Common myeloid progenitor, CD34-positive (primary cell): ENCODE measurements at places on chromosomes 7 and 10.

GRCh38 chr10:11272915-11273389, 255.3 kb downstream of the CELF2 start:
- DNase-seq, result no peak

GRCh38 chr10:132624847-132625471, 87.4 kb downstream of the INPP5A start:
- DNase-seq, result no peak

DNA sequence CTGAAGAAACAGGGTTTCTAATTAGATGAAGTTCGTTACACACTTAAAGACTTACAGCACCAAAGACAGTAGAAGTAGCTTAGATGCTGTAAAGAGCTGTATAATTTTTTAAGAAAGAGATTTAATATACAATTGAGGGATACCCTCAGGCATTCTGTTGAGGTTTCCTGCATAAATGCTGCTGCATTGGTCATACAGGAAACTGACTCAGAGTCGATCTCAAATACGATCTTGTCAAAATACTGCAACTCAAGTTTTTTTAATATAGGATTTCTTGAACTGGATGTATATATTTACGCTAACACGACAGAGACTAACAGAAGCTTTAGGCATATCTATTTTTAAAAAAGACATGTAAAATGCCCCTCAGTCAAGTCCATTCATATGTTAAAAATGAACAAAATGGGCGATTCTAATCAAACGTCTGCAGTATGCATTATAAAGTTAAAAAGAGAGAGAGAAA, 2.4 kb upstream of the ARID5B start:
- DNase-seq, result peak; percentile 84

GRCh38 chr10:53833908-53834307, 967.1 kb downstream of the PCDH15 start:
- DNase-seq, result no peak

DNA sequence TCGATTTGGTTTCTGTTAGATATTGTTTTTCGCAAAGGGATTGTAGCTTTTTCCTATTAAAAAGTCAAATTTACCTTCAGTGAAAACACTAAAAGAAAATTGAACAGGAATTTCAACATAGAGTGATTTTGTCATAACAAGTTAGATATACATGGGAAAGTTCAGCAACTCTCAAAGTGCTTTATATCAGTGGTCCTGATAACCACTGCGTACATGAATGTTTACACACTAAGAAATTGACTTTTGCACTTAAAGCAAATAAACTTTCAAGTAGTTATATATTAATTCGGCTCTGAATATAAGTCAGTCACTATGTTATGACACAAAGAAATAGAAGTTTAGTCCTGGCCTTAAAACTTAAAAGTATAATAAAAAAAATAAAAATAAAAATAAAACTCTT, 101.3 kb upstream of the DKK1 start:
- no peak for DNase-seq

- DNase-seq, result peak; percentile 91
Measured at GRCh38 chr7:17144322-17144721, 154.1 kb upstream of the AHR start.

DNA sequence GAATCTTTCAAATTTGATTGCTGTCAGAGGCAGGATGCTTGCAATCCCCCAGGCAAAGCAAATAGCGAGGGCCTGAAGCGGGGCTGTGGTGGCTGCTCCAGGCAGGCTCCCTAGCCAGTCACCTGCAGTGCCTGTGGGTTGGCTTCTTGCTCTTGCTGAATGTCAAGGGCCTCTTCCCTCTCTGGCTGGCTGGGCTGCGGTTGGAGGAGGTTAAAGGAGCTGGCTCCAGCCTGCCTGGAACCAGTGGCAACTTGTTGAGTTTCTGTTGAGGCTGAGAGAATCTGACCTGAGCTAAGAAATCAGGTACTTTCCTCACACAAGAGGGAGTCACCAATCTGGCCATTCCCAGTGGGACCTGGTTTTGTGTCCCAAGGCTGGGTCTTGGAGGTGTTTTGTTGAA, 134.7 kb downstream of the TMEM178B start:
- no peak for DNase-seq

DNA sequence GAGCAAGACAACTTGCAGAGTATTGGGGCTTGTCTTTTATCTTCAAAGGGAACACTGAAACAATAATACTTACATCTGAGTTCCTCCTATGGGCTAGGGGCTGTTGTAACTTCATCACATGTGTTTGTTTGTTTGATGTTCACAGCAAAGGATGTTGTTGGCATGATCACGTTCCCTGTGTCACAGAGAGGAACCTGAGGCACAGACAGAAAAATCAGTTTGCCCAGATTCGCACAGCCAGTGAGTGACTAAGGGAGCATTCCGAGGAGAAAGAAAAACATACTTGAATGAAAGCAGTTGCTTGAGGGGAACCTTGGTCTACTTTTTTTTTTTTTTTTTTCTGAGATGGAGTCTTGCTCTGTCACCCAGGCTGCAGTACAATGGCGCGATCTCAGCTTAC, 87.2 kb upstream of the PFKP start:
- DNase-seq, result no peak

DNA sequence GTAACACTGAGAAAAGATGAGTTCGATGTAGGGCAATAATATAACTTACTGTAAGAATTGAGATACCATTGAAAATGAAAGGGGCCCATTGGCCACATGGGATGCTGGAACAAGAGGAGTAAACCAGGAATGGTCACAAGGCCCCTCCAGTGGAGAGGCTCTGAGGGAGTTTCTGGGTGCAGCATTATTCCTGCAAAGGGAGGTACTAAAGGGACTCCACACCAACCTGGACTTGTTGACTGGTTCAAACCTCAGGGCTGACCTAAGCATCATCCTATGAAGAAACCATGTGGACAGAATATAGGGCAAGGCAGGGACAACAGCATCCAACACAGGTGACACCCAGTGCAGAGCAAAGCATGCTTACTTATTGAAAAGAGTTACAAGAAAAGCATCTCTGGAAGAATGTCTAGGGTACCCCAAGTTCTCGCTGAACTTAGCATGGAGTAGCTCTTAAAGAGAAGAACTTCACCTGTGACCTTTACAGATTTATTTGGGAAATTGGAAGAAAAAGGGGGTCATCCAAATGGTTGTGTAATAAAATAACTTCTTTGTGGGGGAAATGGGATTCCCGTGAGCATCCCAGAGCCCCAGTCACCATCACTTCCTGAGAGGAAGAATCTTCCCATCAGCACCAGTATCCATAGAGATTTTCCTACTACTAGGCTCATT, 34.7 kb downstream of the PRSS2 start:
- no peak for DNase-seq

- DNase-seq, result no peak
Measured at GRCh38 chr10:76492678-76493472, 1061.5 kb downstream of the LRMDA start.

GRCh38 chr7:21064698-21065648, 278.3 kb upstream of the SP8 start:
- DNase-seq, result no peak

GRCh38 chr7:128217030-128217805, 23.9 kb upstream of the LEP start:
- no peak for DNase-seq

DNA sequence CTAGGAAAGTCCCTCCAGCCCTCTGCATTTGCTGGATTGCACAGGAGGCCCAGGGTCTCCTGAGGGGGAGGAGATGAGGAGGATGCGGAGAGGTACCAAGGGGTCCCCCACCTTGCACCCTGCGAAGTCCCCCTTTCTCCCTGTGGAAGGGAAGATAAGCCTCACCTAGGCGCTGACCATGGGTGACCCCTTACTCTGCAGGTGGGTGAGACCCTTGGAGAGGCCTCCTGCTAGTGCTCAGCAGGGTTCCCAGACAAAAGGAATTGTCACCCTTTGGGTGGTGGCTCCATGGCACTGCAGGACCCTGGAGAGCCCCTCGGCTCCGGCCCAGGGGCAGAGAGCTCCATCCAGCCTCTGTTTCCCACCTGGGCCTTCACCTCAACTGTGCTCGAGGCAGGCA, 107.0 kb upstream of the RET start:
- no peak for DNase-seq

DNA sequence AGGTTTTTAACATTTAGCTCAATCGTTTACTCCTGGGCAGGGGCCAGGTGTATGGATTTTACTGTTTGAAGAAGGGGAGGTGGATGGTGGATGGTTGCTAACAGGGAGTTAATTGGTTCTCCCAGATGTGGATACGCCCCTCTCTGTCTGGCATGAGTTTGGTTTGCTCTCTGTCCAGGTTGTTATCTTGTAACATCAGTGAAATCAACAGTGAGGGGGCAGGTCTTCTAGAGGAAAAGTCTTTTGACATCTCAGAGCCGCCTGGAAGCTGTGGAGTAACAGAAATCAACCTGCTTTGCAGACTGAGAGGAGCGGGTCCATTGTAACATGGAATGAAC, 243.4 kb downstream of the MGMT start:
- DNase-seq, result no peak

GRCh38 chr7:6504996-6505395, 46.3 kb downstream of the GRID2IP start:
- peak; percentile 53 for DNase-seq

- DNase-seq, result no peak
Measured at GRCh38 chr7:78702770-78703169, 750.7 kb downstream of the MAGI2 start.

- no peak for DNase-seq
Measured at GRCh38 chr7:130189343-130189742, 15.9 kb downstream of the TMEM209 start.

DNA sequence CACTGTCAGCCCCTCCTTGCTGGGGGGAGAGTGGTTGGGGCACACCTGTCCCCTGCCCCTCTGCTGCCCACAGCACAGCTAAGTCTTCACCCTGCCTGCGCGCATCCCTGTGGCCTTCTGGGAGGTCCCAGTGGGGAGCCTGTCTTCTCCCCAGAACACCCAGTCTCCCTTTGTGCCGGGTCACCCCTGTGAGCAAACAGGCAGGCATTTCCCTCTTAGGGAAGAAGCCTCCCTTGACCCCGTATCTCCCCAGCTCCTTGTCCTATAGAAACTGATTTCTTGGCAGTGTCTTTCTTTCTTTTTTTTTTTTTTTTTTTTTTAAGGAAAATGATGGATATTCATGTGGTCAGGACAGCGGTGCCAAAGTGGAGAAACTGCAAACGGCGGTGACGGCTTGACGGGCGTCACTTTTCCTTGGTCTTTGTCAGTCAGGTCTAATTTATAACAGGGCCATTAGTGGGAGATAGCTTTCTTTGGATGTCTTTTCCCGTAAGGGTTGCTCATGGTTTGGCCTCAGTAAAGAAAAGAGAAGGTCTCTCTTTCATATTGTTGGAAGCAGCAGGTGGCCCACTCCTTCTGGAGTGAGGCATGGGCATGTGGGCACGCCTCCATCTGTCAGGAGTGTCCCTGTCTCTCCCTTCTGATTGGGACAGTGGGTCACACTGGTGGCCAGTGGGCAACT, 115.3 kb downstream of the NKX6-2 start:
- no peak for DNase-seq

GRCh38 chr7:7117935-7118586, 64.3 kb upstream of the C1GALT1 start:
- DNase-seq, result no peak

DNA sequence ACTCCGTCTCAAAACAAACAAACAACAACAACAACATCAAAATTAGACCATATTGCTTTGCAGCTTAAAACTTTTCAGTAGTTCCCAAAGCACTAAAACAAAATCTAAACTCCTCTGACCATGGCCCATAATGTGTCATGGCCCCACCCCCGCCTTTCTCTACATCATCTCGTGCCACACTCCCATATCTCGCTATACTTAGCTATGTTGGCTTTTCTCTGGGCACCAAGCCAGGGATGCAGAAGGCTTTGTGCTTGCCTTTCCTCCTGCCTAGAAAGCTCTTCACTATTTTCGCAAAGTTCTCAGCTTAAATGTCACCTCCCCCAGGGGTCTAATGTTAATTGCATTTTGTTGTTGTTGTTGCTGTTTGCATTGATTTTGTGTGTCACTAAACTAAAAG, 15.1 kb upstream of the SLC16A12 start:
- no peak for DNase-seq

- peak; percentile 34 for DNase-seq
Measured at GRCh38 chr7:48168159-48168558, 3.1 kb upstream of the ABCA13 start.

GRCh38 chr10:106711313-106711906, 453.1 kb downstream of the SORCS1 start:
- peak; percentile 37 for DNase-seq

DNA sequence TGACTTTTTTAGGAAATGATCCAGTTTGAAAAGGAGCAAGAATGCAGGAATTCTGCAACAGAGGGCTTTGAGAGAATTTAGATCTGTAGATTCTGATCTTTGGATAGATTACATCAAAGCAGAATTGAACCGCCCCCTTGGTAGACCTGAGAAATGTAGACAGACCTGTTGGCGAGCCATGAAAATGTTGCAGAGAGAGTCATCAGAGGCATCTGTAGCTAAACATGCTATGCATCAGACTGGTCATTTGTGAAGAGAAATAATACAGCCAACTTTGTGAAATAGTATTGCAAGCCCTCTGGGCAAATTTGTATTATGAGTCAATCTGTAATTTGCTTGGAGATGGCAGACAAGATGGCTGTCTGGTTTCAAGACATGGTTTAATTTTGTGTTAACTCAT, 4.3 kb upstream of the C1GALT1 start:
- DNase-seq, result no peak

DNA sequence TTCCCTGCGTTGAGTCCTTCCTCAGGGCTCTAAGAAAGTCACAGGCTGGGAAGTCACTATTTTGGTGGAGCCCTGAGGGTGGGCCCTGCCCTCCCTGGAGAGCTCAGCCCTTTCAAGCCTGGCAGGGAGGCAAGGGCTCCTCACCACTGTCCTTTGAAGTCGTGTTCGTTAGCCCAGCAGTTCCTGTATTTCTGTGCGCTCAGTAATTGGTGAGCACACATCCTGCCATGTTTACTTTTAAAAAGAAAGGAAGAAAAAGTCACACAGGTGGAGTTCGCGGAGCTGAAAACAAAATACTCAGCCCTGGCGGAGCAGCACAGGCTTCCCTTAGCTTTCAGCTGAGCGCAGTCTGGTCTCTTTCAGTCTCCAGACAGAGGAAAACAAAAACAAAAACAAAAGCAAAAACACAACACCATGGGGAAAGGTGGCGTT, 37.1 kb downstream of the PRKCQ start:
- peak; percentile 87 for DNase-seq

- DNase-seq, result no peak
Measured at GRCh38 chr7:36748017-36748487, 23.8 kb upstream of the AOAH start.

DNA sequence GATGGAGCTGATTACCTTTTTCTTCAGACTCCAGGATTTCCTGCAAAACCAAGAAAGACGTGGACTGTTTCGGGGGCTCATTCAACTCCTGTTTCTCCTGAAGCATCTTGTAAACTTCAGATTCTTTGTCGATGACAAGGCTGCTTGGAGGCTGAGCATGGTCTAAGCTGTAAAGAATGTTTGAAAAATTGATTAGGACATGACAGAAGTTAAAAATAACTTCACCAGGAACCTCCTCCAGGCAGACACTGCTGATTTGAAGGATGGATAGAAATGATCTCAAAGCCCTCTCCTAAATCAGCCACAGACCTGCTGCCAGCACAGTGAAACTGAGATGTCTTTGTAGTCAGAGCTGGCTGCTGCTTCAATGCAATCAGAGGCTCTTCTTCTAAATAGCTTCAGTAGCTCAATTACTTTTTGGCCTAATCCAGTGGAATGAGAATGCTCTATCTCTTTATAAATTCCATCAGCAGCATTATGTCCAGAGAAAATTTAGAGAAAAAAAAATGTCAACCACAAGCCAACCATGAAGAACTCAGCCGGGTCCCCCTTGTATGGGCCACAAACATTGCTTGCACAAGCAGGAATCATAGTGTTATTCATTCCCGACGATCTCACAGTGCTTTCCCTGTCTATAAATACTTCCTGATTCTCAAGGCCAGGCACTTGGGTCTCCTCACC, 43.5 kb downstream of the PDLIM1 start:
- no peak for DNase-seq
